Left lung (tissue), 14 donors: ENCODE measurements at places on chromosomes 16 and 17. TPM values are rescaled to one million over a fixed set of nuclear protein-coding genes. Genes with fewer than 3 reads are reported as not detected.

The CMTM2 gene
- polyA plus RNA-seq, result 0.82 TPM

The HCRT gene
- not detected for polyA plus RNA-seq

The ABCA9 gene
- 8.8 TPM for polyA plus RNA-seq

The ODAD4 gene
- polyA plus RNA-seq, result 4.4 TPM

The SLC5A11 gene
- polyA plus RNA-seq, result 0.09 TPM

The FADS6 gene
- not detected for polyA plus RNA-seq

The ETV4 gene
- polyA plus RNA-seq, result 18.3 TPM

The ERAL1 gene
- 65.0 TPM for polyA plus RNA-seq

The CYGB gene
- polyA plus RNA-seq, result 34.0 TPM

The GRAP gene
- polyA plus RNA-seq, result 15.3 TPM

The SLFN13 gene
- 38.2 TPM for polyA plus RNA-seq

The CCDC154 gene
- polyA plus RNA-seq, result 7.8 TPM
